ENCODE measurements at places on chromosomes 1 and 21.

DNA sequence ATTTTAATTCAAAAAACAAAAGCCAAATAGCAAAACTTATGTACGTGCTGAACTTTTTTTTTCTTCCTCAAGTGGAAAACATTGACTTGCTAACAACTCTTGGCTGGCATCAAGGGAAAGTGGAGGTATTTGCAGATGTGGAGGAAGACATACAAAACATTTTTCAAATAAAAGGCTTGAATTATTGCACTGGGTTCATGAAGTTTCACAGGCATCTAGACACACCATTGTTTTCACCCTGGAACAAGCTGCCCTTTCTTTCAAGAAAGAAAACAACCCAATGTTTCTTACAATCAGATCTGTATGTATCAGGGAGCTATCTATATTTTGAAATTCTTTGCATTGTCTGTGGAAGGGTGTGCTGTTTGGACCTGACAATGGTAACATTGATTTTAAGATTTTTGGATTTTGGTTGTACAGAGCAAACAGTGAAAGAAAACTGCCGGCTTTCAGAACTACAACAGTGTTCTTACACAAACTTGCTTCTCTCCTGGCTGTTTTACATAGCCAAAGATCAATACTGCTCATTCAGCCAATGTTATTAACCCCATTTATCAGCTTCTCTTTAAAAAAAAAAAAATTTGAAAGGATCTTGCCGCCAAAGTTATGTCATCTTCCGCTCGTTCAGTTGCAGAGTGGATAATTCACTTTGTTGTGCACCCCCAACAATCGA lies 187.7 kb upstream of the FOXD3 start:
- DNase-seq, result no peak

- DNase-seq, result no peak
Observed at GRCh38 chr1:164704954-164705353, 146.0 kb downstream of the PBX1 start.

GRCh38 chr1:233357595-233358397 lies 30.3 kb downstream of the MAP3K21 start:
- no peak for DNase-seq

GRCh38 chr1:32861904-32862695 lies 8.6 kb downstream of the FNDC5 start:
- no peak for DNase-seq

DNA sequence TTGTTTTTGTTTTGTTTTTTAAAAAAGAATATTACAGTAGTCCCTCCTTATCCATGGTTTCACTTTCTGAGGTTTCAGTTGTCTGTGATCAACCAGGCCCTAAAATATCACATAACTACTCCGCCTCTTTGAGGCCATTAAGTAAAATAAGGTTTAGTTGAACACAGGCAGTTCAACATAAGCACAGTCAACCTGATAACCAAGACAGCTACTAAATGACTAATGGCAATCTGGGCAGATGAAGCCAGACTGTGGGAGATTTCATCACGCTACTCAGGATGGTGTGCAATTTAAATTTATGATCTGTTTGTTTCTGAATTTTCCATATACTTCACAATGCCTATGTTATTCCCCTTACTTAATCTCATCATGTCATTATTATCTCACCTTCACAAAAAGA lies 30.1 kb downstream of the LDLRAD1 start:
- no peak for DNase-seq

DNA sequence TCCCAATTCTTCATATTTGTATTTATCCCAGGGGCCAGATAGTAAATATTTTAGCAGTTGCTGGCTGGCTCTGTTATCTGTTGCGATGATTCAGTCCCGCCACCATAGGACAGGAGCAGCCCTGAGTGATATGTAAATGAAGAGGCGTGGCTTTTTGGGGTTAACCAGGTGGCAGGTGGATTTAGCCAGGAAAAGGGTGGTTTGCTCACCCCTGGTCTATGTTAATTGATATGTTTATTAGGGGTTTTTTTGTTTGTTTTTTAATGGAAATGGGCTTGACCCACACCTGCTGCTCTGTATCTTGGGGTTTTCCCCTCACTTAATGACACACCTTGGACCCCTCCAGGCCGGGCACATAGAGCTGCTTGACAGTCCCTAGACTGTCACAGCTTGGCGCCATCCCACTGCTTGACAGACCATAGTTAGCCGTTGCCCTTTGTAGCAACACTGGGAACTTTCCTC lies 62.8 kb downstream of the PIK3CD start:
- DNase-seq, result no peak

GRCh38 chr1:180156201-180156600 lies 1.5 kb downstream of the QSOX1 start:
- no peak for DNase-seq

DNA sequence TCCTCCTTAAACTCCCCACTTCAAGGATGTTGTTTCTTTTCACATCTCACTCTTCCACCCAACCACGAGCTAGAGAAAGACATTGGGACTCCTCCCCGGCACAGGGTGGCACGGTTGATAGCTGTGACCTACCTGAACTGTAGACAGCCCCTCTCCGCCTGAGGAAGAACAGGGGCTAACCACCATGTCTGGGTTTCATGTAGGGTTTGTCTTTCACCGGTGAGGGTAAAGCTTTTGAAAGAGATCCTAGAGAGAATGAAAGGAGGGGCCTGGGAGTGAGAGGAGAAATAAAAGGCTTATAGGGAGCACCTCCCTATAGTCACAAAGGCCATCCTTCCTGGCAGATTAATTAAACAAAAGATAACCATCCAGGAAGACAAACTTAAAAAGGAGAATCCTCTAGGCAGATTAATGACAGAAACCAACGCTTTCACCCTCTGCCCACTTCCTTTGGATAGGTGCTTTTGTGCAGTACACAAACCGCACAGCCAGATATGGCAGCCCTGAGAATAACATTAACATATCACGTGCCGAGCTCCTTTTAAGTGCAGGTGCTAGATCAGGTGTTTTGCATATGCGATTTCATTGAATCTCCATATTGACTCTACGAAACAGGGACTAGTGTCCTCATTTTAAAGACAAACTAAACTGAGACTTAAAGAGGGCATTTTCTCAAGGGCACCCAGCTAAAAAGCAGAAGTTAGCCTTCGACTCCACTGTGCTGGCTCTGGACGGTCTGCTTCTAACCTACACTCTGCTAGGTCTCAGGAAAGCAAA lies 178.1 kb upstream of the RUNX1 start:
- DNase-seq, result no peak

Data from stimulated activated CD8-positive, alpha-beta memory T cell treated with anti-CD3 and anti-CD28 coated beads, Interleukin-4, amount 100 ng/mL, for 1 hour (primary cell).